ENCODE measurements at places on chromosomes 16 and 17.

GRCh38 chr17:75824666-75825065 is 19.5 kb downstream of the UNC13D start:
- no peak for DNase-seq

DNA sequence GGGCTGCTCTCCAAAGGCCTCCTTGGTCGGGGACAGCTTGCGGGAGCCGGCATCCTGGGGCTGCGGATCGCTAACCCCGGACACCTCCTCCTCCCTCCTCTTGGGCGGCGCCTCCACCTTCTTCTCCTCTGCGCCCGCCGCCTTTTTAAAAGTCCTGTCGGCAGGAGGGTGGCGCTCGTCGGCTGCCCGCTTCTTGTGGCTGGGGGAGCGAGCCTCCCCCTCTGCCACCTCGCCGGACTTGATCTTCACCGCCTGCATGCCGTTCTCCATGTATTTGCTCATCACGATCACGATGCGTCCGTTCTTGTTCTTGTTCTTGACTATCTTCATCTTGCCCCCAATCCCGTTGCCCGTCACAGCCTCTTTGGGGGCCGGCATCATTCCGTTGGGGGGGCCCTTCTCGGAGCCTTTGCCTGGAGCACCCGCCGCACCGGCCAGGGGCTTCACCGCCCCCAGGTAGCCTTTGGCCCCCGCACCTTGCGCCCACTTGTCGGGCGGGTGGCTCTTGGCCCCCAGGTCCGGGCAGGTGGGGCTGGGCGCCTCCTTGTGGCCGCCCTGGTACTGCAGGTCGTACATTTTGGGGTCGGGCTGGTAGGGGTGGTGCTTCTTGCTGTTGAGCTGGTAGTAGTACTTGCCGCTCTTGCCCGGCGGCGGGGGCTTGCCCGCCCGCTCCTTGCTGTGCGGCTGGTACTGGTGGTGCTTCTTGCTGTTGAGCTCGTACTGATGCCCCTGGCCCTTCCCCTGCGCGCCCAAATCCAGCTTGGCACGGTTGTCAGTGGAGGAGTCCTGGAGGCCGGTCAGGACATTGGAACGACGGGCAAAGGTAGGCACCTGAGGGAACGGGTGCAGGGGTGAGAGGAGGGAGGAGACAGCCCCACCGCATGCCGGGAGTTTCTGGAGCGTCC is 4.4 kb downstream of the CBX4 start:
- peak; percentile 64 for DNase-seq

- no peak for DNase-seq
These were observed 74.7 kb upstream of the CDH11 start for GRCh38 chr16:65196420-65197075.

DNA sequence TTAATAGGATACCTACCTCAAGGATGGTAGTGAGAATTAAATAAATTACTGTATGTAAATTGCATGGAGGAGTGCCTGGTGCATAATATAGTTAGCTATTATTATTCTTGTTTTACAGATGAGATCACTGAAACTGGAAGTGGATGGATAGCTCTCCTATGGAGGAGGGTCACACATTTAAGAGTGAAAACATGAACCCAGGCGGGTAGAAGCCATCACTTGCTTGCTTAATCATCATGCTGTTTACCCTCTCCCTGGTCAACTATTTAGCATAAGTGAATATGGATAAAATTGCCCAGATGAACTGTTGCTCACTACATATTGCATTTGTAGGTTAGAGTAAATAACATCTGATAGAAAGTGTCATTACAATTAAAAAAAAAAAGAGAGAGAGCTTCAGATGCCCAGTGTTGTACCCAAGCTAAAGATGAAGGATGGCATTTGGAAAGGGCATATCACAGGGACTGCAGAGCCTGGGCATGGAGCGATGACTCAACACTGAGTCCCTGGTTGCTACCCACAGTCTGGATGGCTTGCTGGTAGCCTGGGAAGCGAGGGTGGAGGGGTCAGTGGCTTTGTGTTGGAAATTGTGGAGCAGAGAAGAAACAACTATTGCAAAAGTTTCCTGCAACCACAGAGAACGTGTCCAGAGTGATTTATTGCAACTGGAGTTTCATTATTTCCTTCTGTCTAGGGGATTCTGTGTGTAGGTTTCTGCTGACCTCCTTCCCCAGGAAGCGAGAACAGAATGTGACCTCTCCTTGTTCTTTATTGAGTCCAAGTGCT is 414.4 kb downstream of the SHISA9 start:
- DNase-seq, result no peak

- DNase-seq, result no peak
These were observed 344.8 kb downstream of the SNX29 start for GRCh38 chr16:12321311-12321842.

DNA sequence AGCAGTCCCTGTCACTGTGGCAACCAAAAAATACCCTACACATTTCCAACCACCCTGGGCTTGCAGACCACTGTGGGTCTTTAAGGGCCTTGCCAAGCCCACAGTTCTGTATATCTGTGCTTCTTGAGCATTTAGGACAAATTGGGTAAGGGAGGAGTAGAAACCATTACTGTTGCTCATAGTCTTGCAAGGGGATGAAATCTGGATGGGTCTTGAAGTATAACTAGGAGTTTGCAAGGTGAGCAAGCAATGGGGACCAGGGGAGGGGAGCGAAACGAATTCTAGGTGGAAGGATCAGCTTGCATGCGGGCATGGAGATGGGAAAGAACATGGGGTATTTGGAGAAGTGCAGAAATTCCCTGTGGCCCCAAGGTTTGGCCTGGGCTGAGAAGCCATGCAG is 202.9 kb downstream of the RAB11FIP4 start:
- DNase-seq, result no peak

- peak; percentile 78 for DNase-seq
These were observed 36.9 kb downstream of the TMEM235 start for GRCh38 chr17:78268191-78268874.

DNA sequence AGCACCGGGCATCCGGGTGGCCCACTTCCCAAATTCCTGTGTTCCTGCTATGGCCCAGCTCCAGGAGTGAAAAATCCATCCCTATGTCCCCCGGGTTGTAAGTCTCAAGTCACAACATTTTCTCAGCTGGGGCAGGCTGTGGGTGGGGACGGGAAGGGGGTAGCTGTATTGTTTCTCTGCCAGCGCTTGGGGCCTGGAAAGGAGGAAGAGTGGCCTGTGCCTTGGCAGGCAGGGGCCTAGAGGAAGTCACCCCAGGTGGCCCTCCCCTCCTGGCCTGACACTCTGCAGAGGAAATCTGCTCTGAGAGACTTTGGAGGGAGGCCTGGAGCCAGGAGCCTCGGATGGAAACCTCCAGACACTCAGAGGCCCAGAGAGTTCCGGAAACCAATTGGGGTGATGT is 10.6 kb upstream of the SCN4A start:
- DNase-seq, result no peak

Measured in pancreas (tissue), 10 donors.